ENCODE measurements at places on chromosomes 2 and 18.

DNA sequence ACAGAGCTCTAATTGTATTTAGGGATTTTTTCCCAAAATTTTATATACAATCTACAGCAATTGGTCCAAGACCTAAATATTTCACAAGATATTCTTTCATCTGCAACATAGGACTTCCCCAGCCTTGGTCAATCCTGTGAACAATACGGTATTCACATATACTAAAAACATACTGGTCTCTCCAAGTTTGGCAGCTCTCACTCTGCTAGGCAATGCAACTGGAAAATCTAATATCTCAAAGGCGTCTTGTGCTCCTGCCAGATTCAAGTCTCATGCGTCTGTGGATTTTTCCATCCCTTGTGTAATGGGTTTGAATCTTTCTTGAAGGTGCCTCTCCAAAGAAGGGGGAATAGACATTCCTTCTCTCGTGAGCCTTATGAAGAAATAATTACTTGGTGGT is 27.4 kb upstream of the MBOAT2 start:
- no peak for DNase-seq

- DNase-seq: no peak
These were observed 695.8 kb downstream of the RNF144A start for GRCh38 chr2:7612969-7613368.

- DNase-seq: no peak
These were observed 23.7 kb downstream of the TRAF3IP1 start for GRCh38 chr2:238344035-238344434.

GRCh38 chr2:219182331-219183150 is 4.5 kb downstream of the RETREG2 start:
- no peak for DNase-seq

GRCh38 chr18:2797951-2798350 is 48.9 kb upstream of the EMILIN2 start:
- DNase-seq: no peak

- DNase-seq: no peak
These were observed 125.3 kb upstream of the NDUFV2 start for GRCh38 chr18:8977166-8977565.
